NCI-H1417 (cell line): ENCODE measurements at places on chromosomes 13 and 19.

DNA sequence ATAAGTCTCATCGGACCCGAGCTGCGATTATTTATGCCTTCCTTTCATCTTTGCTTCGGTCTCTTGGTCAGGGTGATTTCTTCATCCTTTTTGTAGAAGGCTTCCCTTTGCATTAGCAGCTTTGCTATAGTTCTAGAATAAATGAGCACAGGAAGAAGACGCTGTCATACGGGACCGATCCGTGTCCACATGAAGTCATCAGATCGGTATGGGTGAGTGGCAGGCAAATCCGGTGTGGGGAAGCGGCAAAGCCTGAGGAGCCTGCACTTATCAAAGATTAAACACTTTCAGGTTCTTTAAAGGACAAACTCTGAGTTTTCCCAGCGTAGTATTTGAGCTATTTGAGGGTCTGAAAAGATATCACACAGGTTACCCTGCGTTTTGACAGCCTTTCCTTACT is 119.3 kb downstream of the IRS2 start:
- no peak for DNase-seq

DNA sequence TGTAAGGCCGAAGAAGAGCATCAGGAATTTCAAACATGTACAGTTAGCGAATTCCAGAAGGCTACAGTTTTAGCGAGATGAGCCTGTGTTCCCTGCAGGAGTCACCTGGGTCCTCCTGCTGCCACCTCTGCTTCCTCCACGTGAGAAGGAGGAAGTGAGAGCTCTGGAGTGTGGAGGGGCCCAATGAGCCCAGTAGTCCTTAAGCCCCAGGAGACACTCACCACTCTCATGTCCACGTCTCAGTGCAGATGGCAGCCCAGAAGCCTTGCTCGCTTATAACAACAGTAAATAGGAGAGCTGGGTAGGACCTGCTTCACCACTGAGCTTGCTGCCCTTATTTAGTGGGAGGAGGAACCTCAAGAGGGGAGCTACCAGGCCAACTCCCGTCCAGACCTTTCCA is 44.3 kb downstream of the SERP2 start:
- no peak for DNase-seq

- DNase-seq = no peak
Observed at GRCh38 chr13:80000684-80001509, 340.0 kb downstream of the SPRY2 start.

GRCh38 chr13:50998326-50998725 is 88.7 kb downstream of the RNASEH2B start:
- no peak for DNase-seq

- DNase-seq = no peak
Observed at GRCh38 chr13:49635599-49636433, 7.5 kb downstream of the ARL11 start.

DNA sequence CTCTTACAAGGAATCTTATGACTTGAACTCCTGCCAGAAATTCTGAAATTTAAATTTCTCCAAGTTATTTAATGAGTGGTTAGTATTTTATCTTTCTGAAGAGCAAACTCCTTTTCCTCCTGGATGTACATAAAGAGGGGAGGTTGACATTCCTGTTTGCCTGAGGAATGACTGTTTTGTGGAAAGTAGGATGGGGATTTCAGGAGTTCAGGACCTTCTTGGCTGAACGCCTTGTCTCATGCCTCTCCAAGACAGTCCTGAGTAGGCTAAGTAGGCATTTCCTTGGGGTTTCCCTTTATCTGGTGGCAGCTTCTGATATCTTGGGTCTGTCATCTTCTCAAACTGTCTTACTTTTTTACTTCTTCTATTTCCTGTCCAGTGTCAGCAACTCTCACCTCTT is 356.6 kb downstream of the TDRD3 start:
- no peak for DNase-seq

DNA sequence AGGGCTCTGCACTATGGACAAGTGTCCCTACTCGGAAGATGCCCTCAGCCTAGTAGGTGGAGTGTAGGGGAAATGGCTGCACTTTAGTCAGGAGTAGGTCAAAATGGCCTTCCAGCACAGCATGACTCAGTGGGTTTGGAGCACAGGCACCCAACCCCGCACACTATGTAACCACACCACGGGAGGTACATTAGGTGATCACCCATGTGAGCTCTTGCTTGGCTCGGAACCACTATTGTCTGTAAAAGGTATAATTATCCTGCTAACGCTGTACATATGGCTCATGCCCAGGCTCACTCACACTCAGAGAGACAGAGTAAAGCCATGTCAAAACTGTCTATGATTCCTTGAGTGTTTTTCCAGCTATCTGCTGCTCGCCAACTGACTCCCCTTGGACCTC is 156.9 kb upstream of the DACH1 start:
- no peak for DNase-seq

GRCh38 chr13:94170145-94170571 is 309.3 kb downstream of the DCT start:
- no peak for DNase-seq

GRCh38 chr13:101019126-101019525 is 344.5 kb upstream of the TMTC4 start:
- DNase-seq = no peak

DNA sequence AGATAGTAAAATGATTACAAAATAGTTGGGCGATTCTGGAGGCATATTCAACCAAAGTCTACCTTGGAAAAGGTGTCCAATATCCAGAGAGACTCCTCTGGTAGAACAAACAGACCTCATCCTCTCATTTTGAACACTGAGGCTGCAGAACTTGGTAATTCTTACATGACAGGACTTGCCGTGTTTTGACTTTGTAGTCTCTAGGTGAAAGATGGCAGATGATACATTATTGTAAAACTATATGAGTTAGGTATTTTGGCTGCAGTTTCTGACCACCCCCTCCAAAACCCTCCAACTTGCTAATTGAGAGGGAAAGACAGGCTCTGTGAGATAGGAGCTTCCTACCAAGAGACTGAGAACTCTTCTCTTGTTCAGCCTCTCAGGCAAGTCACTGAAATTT is 22.6 kb downstream of the SAE1 start:
- no peak for DNase-seq

GRCh38 chr13:56736966-56737365 is 403.8 kb upstream of the PRR20A start:
- DNase-seq = no peak

GRCh38 chr13:49436890-49437289 is 7.0 kb downstream of the CAB39L start:
- DNase-seq = no peak

DNA sequence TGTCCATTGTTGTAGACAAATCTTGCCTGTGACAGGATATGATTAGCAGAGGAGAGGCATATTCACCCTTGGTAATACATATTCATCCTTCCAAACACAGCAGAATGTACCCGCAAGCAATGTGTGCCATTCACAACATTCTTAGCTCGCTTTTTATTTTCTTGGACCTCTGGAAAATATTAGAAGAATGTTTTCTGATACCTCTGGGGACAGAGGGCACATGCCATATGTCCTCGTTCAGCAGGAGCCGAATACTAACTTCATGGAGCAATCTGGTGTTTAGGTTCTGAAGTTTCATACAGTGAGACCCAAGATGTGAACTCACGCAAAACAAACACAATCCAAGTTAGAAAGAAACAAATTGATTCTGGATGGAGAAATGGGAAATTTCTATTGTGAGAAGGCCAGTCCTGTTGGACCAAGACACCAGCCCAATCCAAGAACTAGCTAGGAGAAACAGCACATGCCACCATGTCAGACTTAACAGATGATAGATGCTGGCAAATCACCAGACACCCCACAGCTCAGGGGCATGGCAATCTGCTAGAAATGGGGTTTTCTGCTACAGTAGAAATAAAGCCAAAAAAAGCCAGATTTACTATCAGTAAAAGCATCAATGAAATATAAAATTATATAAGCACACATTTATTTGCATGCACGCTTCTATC is 297.4 kb downstream of the DCLK1 start:
- DNase-seq = no peak

DNA sequence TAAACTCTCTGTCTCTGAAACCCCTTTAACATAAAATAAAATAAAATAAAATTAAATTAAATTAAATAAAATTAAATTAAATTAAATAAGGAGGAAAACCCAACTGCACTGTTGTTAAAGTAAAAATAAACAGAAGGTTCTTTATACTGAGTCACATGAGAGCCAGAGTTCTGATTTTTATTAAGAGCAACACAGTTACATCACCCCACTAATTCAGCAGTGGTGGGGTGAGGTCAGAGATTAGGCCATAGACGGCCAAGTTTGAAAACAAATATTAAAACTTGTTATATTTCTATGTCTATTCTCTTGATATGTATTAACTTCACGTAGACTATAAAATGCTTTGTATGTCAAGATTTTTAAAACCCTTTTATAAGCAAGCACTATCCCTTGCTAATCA is 59.5 kb downstream of the MYCBP2 start:
- no peak for DNase-seq

DNA sequence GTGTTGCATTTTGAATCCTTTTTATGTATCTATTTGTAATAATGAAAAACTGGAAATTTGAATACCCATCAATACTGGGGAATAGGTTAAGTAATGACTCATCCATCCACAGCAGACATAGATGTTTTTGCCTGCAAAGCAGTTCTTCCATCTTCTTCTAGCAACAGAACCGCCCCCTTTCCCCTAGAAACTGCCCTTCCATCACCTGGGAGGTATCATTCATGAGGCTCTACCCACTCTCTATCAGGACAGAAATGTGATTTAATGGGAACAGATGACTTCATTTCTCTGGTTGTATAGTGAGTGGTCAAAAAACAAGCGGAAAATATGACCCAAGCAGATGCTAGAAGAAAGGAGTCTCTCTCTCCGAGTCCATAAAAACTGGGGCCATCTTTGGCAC is 532.8 kb downstream of the UQCRFS1 start:
- DNase-seq = no peak

- DNase-seq = peak; percentile 52
Observed at GRCh38 chr13:20495087-20496023, 30.3 kb downstream of the CRYL1 start.

GRCh38 chr13:113405481-113406300 is 41.8 kb upstream of the GRTP1 start:
- peak; percentile 91 for DNase-seq

DNA sequence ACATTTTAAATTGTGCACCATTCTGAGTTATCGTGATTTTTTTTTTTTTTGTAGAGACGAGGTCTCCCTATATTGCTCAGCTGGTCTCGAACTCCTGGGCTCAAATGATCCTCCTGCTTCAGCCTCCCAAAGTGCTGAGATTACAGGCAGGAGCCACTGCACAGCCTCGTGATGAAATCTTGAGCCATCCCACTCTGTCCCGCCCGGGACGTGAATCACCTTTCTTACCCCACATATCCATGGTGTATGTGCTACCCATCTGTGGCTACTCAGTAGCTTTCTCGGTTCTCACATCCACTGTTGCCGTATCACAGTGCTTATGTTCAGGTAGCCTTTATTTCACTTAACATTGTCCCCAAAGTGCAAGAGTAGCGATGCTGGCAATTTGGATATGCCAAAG is 26.5 kb downstream of the PAK4 start:
- DNase-seq = no peak

GRCh38 chr13:114286808-114287207 is 5.4 kb downstream of the UPF3A start:
- DNase-seq = no peak

GRCh38 chr13:87680298-87680697 is 9.1 kb downstream of the SLITRK5 start:
- DNase-seq = peak; percentile 94

DNA sequence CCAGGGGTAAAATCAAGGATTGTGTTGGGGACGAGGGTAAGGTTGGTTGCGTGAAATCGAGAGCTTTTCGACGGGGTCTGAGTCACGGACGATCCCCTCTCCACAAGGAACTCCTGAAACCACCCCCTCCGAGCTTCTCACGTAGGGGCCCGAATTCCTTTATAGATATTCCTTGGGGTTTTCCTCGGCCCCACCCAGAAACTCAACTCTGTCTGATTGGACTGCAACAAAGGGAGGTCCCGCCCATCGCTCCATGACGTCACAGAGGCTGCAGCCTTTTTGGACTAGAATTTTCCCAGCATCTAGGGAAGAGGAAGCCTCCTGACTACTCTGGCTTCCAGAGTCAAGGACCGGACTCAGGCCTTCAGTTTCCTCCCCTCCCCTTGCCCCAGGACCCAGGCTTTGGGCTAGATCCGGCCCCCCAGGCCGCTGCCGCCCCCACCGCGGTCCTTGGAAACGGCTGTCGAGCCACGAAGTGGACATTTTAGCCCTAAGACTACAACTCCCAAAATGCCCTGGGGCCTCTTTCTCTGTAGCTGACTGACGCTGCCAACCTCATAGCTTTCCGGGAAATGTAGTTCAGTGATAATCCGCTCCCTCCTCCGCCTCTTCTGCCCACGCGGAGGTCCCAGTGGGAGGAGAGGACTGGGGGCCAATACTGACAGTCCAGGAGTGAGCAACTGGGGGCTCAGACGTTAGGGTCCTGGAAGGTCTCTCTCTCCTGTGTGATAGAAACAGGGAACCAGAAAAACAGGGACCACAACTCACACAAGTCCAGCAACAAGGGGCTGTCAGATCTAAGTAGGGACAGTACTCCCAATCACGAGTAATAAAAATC is at the start of gene IZUMO1:
TSS of gene IZUMO1 (minus strand) at position 172 of the 838 bp plus-strand sequence. CDS start 1,050 bp downstream, outside the sequence.
- DNase-seq = no peak

GRCh38 chr13:78601874-78602560 is 1.3 kb downstream of the POU4F1 start:
- no peak for DNase-seq

- DNase-seq = peak; percentile 47
Observed at GRCh38 chr13:51435002-51435578, 17.7 kb downstream of the INTS6 start.

- DNase-seq = peak; percentile 56
Observed at GRCh38 chr19:18915639-18916038, 3.5 kb downstream of the COPE start.

- no peak for DNase-seq
Observed at GRCh38 chr19:55289117-55289796, 5.5 kb downstream of the BRSK1 start.

GRCh38 chr13:73228546-73228945 is 169.7 kb downstream of the KLF5 start:
- no peak for DNase-seq

- peak; percentile 91 for DNase-seq
Observed at GRCh38 chr19:29404951-29405727, 120.7 kb upstream of the VSTM2B start.

GRCh38 chr13:110347535-110348308 is 40.6 kb downstream of the COL4A2 start:
- no peak for DNase-seq

- no peak for DNase-seq
Observed at GRCh38 chr13:102680133-102680717, 14.6 kb downstream of the METTL21C start.

- no peak for DNase-seq
Observed at GRCh38 chr13:53142306-53142705, 113.7 kb downstream of the OLFM4 start.

GRCh38 chr13:100532836-100533435 is 55.7 kb downstream of the GGACT start:
- no peak for DNase-seq
